ENCODE measurements at places on chromosomes 6 and 20.

DNA sequence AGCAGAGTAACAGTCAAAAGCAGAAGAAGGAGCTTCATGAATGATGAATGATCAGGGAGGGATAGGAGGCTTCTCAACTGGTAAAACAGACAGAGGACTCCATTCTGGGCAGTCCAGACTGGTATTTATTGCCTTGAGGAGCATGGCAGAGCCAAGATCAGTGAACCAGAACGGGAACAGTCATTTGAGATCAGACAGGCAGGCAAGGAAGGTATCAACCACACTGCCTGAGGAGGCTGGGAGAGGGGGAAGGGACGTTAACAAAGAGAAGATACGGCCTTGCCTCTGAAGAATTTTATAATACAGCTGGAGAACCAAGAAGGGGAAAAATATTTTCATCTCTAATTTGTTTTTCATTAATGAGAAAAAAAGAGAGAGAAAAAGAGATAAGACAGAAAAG lies at the start of gene DEFB121:
DEFB121 (minus strand) TSS at position 101 of the 400 bp plus-strand sequence; CDS start at position 38, 63 bp downstream.
- no peak for DNase-seq

- no peak for DNase-seq
Measured at GRCh38 chr6:28982476-28983266, 22.4 kb downstream of the ZNF311 start.

DNA sequence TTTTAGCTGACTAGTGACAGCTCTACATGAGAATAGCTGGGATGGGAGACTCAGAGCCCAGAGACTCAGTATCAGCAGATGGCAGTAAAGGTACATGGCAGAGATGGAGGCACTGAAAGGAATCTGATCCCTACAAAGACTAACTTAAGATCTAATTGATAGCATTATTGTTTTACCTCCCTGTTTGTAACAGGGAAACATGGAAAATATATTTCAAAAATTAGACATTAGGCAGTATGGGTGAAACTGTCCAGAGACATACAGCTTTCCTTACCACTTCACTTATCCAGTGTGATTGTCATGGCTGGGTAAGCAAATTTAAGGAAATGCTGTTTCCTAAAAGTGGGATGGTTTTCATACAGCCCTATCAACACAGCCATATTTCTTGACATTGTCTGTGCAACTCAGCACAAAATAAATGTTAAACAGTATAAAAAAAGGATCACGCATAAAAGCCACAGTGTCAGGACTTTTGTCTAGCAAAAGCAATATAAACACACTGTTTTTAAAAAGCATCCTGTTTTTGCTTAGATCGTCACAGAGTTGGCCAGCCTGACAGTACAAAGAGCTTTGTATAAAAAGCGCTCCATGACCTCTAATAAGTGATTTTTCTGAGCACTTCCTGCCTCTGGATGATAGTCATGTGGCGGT lies 376.9 kb downstream of the PHF3 start:
- DNase-seq: no peak

- DNase-seq: no peak
Measured at GRCh38 chr6:141401851-141402250, 730.9 kb upstream of the GJE1 start.

GRCh38 chr6:34207695-34208443 lies 28.8 kb upstream of the HMGA1 start:
- no peak for DNase-seq

DNA sequence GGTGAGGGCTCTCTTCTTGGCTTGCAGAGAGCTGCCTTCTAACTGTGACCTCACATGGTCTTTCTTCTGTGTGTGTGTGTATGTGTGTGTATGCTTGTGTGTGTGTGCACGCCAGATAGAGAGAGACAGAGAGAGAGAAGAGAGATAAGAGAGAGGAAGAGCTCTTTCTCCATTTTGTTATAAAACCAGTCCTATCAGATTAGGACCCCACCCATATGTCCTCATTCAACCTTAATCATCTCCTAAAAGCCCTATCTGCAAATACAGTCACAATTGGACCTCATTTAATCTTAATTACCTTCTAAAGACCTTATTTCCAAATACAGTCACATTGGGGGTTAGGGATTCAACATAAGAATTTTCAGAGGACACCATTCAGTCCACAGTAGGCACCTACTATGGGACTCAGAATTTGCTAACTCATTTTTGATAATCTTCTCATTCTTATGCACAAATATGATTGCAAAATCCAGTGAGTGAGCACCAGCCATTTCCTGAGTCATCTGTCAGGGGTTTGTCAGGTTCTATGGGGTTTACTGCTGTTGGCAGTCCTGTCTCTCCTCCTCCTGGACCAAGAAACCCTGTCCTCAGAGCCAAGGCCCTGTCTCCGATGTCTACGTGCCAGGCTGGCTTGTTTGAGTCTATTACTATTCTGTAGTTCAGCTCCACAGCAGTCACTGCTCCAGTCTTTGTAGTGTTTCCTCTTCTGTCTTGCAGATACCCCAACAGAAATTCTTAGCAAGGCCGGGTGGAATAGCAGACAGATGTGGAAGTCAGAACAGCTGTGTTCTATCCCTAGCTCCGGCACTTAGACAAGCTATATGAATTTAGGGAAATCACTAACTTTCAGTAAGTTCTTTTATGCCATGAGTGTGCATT lies 59.0 kb upstream of the FAM184A start:
- DNase-seq: no peak

DNA sequence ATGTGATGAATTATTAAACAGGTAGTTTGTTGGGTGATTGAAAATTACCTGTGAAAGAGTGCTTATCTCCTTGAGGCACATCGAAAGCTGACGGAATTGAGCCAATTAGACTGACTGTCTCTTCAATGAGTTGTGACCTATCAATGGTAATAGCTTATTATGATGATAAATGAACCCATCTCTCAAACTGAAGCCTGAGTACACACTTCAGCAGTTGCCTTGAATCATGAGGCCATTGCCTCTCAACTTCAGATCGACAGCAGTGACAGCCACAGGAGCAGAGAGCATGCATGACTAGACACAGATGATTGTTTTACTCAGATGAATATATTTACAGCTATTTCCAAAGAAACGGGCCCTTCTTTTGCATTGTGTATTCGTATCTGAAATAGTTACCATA lies 323.9 kb downstream of the LAMA2 start:
- DNase-seq: no peak

GRCh38 chr6:84284428-84285049 lies 57.1 kb upstream of the CEP162 start:
- no peak for DNase-seq

DNA sequence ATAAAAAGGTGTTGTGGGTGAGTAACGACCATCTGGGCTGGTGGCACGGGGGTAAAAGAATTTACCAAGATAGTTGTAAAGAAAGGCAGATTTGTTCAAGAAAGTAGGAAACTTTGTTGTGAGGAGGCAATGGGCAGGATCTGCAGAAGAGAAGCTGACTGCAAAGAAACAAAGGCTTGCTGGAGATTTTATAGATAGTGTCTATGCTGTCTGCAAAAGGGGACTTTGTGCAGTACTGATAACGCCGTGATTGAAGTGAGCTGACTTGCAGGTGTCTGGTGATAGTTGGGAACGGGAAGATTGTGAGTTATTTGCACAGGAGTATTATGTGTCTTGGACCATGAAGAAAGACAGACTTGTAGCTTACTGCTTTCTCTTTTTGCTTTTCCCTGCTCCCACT lies 36.8 kb upstream of the GSTA3 start:
- DNase-seq: no peak

DNA sequence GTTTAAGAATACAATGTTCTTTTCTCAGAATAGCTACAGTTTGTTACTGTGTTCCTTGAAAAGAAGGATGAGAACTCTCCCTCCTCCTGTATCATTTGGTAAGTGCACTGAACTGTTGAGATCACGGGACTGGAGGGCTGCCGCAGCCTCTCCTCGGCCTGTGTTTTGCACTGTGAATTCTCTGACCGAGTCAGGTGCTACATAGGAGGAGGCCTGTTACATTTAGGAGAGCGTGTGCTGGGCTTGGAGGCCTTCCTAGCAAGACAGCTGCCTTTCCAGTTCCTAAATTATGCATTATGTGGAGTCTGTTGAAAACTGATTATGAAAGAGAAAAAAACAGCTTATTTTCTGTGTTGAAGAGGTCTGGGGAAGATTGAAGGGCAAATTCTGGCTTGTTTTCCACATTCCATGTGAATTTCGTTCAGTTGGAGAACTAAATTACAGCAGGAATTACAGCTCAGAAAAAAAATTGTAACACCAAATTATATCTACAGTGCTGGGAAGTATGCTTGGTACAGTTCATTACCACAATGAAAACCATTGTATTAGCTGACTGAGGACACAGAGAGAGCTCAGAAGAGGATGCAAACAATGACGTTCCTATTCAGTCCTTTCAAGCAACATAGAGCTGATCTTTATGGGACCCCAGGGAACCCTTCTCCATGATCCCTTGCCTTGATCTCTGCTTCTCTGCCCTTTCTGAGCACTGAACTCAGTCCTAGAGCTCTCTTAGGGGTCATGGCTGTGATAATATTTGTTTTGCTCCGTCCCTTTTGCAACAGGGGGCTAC lies 2.8 kb downstream of the TMC2 start:
- DNase-seq: no peak

DNA sequence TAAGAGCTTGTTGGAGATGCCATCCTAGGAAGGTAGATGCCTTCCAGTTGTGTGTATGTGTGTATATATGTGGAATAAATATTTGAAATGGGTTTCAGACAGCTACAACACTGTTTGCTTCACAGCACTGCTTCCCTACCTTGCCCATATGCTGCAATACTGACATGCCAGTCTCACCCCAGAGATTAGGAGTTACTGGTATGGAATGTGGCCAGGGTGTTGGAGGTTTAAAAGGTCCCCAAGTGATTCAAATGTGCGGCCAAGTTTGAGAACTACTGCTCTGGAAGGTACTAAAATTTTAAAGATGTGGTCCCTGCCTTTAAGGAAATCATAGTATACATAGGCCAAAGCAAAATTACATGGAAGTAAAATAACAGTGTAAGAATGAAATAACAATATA lies 39.5 kb downstream of the BCKDHB start:
- no peak for DNase-seq

GRCh38 chr20:48455651-48456365 lies 372.0 kb downstream of the PREX1 start:
- no peak for DNase-seq

DNA sequence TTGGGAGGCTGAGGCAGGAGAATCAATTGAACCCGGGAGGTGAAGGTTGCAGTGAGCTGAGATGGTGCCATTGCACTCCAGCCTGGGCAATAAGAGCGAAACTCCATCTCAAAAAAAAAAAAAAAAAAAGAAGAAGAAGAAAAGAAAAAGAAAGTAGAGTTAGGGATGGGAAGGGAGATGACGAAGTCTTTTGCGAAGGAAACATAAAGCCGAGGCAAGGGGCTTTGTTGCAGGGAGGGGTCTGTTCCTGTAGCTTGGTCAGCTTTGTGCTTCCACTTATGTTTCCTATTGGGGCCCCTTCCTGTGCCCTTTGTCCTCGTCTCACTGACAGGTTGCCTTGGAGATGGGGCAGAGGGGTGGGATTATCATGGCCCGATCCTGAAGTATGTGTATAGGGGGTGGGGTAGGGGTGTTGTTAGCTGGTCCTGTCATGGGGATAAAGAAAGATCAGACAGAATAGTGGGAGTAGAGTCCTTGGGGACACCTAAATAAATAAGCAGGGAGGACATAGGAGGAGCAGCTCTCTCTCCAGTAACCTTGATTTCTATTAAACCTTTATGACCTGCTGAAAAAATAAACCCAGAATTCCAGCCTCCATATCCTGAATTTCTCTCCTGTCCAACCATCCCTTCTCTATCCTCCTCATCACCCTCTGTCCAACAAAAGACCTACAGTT lies 1.1 kb upstream of the CLIC1 start:
- no peak for DNase-seq

- no peak for DNase-seq
Measured at GRCh38 chr6:131331873-131332781, 196.9 kb downstream of the AKAP7 start.

DNA sequence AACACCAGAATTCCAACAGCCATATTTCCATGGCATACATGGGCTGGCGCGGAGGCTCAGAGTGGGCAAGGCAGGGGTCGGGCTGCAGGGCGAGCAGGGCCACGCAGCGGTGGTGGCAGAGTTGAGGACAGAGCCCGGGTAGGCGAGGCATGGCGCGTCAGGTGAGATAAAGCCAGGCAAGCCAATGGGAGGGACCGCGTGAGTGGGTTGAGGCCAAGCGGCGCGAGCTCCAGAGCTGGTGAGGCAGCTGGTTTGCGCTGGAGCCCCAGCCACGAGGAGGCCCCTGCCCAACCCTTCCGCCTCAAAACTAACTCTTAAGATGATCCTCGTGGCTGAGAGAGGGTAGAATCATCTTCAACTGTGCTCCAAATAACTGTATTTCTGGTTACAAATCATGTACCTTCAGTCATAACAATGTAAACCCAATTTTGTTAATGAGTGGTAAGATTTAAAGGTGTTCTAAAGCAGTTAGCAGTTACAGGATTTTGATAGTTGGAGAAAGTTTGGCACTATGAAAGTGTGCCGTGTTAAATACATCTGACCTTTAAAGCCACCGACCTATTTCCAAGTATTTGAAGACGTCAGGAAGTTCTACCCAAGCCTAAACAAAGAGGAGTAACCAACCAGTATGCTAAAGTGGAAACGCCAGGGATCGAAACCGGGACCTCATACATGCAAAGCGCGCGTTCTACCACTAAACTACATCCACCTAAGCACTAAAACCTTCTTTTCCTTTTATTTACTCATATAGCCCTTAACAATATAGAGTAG lies 107.9 kb downstream of the GPX5 start:
- no peak for DNase-seq

DNA sequence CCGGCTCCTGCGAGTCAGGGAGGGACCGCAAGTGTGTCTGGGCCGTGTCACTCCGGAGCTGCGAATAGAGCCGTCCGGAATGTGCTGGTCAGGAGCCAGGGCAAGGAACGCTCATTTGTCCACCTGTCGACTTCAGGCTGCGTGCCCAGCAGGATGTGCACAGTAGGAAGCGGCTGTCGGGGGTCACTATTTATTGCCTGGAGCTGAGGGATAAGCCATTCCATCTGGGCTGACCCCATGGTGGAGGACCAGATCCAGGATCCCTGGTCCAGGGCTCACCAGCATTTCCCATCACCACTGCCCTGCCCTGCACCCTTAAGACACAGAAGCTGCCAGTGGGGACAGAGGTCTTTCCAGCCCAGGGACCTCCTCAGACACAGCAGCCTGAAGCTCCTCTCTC lies 14.7 kb downstream of the NTSR1 start:
- DNase-seq: no peak

- DNase-seq: no peak
Measured at GRCh38 chr6:145891565-145891964, 72.6 kb downstream of the SHPRH start.

- no peak for DNase-seq
Measured at GRCh38 chr6:473768-474452, 82.4 kb downstream of the IRF4 start.
